ENCODE measurements at places on chromosomes 3 and 15. TPM values are rescaled to one million over a fixed set of nuclear protein-coding genes. Genes with fewer than 3 reads are reported as not detected.

The CYP8B1 gene
- total RNA-seq: not detected

The ATP13A5 gene
- not detected for total RNA-seq

GRCh38 chr3:147038481-147038880 is 367.9 kb downstream of the ZIC4 start:
- H3K4me3 ChIP-seq: no peak overlapping the region
- DNase-seq: no peak
- no peaks in the 10 kb centered on the region for H3K27me3 ChIP-seq
- no peaks in the 10 kb centered on the region for H3K4me1 ChIP-seq
- no peaks in the 10 kb centered on the region for H3K36me3 ChIP-seq

DNA sequence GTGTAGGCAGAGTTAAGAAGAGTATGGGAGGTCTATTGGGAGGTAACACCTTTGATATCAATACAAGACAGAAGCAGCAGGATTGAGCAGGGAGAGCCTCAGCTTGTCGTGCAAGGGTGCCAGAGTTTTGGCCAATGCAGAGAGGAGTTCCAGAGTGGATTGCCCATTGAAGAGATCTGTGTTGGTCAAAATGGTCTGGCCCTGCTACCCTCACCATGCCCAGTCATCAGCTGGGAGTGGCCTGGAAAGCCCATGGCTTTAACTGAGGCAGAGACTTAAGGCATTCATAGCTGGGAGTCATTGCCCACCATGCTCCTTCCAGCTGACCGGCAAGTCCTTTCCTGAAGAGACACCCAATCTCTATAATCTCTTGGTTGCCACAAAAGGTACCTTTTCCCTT is 271.3 kb downstream of the ABHD5 start:
- no peak for DNase-seq
- no peak overlapping the region for H3K27ac ChIP-seq
- H3K36me3 ChIP-seq: no peaks in the 10 kb centered on the region
- H3K4me1 ChIP-seq: peaks cover 2% of the 10 kb centered on the region
- peaks cover 15% of the 10 kb centered on the region for H3K27me3 ChIP-seq

DNA sequence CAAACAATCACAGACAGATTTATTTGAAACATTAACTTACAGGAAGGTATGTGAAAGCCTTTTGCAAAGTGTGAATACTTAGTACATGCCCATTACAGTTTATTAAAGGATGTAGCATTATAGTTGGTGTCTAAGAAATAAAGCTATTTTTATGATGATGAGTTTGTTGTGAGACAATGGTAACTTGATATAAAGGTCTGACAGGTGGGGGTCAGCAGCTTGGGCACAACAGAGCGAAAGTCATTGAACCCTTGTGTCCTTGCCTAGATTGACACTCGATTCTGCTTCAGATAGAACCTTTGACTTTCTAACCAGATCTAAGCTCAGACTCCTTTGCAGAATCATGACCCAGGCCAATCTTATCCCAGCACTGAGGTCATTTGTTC is 777.9 kb downstream of the NTRK3 start:
- no peak overlapping the region for H3K27ac ChIP-seq
- no peaks in the 10 kb centered on the region for H3K36me3 ChIP-seq

DNA sequence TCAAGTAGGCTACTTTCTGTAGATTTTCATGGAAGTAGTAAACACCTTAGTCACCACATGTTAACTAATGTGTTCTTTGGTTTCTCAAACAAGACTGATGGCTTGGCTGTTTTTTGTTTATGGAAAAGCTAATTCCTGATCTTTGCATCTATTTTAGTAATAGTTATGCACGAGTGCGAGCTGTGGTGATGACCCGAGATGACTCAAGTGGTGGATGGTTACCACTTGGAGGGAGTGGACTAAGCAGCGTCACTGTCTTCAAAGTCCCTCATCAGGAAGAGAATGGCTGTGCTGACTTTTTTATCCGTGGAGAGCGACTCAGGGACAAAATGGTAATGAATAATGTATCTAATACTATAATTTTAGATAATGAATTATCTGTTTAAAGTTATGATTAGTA is 46.6 kb downstream of the SPRED1 start:
- no peak for DNase-seq
- H3K36me3 ChIP-seq: no peaks in the 10 kb centered on the region
- H3K4me3 ChIP-seq: no peak overlapping the region
- no peak overlapping the region for H3K27ac ChIP-seq

DNA sequence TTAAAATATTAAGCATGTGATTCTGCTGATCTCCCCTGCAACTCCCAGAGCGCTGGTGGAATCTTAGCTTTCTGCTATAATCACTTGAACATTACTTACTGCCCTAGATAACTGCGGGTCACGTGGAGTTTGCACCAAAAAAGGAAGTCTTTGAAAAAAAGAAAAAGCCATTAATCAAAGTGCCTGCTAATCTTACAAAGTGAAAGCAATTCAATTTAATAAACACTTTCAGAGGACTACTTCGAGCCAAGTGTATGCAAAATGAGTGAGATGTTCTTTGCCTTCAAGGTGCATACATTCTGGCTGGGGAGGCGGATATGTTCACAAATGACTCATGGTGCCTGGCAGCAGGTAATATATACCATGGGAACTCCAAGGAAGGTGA is 109.9 kb upstream of the GAP43 start:
- peaks cover 41% of the 10 kb centered on the region for H3K27me3 ChIP-seq
- H3K36me3 ChIP-seq: no peaks in the 10 kb centered on the region
- H3K4me1 ChIP-seq: peaks cover 17% of the 10 kb centered on the region
- no peak overlapping the region for H3K27ac ChIP-seq
- no peak for DNase-seq

Measured in activated CD8-positive, alpha-beta T cell treated with anti-CD3 and anti-CD28 coated beads for 36 hours (primary cell).